ENCODE measurements at places on chromosomes 1 and 21.

DNA sequence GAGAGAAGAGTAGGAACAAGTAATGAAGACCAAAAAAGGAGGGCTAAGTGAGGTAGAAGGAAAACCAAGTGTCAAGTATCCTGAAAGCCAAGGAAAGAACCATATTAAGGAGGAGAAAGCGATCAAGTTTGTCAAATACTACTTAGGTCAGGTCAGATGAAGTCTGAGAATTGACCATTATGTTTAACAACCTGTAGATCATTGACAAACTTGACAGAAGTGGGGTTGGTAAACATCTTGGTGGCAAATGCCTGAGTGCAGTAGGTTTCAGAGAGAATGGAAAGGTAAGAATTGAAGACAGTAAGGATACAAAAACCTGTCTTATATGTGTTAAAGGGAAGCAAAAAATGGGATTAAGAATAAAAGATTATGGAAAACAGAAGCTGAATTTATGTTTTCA lies 3.7 kb upstream of the CHIA start:
- DNase-seq: no peak

GRCh38 chr1:178238722-178239510 lies 145.0 kb downstream of the RASAL2 start:
- DNase-seq: peak; percentile 46

DNA sequence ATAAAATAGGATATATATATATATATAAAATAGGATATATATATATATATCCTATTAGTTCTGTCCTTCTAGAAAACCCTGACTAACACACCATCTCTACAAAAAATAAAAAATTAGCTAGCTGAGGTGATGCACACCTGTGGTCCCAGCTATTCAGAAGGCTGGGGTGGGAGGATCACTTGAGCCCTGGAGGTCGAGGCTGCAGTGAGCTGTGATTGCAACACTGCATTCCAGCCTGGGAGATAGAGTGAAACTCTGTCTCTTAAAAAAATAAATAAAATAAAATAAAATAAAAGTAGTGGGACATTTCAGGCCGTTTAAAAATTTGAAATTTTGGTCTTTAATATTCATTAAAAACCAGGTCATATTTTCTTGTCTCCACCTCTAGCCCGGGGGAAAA lies 4.2 kb upstream of the RRP1 start:
- no peak for DNase-seq

DNA sequence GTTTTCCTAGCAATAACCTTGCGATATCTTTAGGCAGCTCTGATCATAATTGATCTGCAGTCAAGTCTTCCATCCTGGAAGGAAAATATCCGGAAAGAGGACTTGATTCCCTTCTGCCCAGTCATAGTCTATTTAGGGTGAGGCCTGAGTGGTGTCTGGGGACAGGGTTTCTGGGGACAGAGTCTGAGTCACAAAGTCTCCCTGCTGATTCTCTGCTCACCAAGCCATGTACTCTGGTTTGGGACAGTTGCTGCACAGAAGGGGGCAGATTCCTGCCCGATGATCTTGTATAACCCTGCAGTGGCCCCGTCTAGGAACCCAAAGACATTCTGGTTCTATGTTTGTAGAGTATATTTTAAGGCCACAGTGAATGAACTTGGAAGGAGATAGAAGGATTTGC lies 178.8 kb downstream of the KCNJ6 start:
- peak; percentile 29 for DNase-seq

DNA sequence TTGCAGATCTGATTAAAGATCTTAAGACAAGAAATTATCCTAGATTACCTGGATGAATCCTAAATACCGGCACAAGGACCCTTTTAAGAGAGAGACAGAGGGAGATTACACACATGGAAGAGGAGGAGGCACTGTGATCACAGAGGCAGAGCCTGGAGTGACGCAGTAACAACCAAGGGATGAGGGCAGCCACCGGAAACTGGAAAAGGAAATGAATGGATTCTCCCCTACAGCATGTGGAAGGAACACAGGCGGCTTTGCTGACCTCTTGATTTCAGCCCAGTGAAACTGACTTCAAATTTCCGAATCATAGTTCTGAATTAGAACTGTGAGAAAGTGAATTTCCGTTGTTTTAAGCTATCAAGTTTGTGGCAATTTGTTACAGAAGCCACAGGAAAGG lies 50.2 kb upstream of the IVNS1ABP start:
- DNase-seq: no peak

DNA sequence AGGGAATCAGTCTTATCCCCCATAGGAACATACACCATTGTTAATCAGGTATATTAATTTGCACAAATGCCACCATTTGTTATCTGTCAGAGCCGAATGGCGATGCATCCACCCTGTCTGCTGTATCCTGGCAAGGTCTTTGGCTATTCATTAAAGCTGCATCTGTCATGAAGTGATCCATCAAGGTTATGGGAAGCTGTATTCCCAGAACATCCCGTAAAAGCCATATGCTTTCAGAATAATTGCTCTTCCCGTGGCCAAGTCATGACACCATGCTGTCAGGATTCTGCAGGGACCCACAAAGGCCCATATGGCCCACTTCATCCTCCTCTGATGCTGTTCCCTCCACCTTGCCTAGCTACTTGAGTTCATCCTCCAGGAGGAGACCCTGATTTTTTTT lies 103.9 kb downstream of the RAVER2 start:
- no peak for DNase-seq

DNA sequence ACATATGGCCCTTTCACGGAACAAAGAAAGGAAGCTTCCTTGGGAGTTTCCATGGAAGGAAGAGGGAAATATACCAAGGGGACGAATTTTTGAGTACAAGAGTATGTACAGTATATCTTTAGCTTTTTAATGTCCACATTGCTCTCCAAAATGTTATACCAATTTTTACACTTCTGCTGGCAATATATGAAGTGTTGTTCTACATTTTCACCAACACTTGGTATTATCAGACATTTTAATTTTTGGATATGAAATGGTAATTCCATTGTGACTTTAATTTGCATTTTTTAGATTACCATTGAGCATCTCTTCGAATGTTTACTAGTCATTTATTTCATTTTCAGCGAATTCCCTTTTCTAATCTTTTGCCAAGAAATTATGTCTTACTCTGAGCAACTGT lies 5.5 kb upstream of the VPS45 start:
- DNase-seq: no peak

DNA sequence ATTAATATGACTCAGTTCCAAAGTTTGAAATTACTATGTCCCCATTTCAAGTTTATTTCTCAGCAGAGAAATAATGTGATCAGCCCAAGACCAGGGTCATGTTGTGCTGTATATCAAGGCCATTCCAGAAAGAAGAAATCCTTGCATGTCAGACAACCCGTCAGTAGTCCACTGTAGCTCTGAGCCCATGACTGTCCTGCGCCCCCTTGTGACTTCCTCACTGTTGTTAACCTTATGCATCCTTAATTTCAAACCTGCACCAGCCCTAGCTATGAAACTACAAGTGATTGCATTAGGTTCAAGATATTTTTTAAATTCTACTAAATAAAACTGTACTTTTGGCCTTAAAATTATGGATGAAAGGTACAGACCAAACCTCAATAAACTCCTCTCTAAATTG lies 133.0 kb downstream of the LRRC7 start:
- no peak for DNase-seq

DNA sequence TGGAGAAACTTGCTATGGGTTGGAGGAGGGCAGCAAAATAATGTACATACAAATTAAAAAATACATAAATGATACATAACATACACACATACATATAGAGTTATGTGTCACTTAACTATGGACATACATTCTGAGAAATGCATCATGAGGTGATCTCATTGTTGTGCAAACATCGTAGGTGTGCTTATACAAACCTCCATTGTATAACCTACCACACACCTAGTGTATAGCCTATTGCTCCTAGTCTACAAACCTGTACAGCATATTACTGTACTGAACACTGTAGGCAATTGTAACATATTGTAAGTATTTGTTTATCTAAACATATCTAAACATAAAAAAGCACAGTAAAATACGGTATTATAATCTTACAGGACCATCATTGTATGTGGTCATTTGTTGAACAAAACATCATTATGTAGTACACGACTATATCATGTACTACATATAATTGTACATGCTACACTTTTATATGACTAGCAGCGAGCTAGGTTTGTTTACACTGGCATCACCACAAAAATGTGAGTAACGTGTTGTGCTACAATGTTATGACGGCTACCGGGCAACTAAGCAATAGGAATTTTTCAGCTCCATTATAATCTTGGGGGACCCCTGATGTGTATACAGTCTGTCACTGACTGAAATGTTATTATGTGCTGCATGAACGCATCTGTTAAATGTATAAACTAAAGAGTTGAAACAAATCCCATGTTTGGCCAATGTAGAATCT lies 35.5 kb downstream of the ITGB3BP start:
- DNase-seq: peak; percentile 4

GRCh38 chr1:226046240-226046639 lies 16.3 kb upstream of the H3-3A start:
- DNase-seq: no peak

DNA sequence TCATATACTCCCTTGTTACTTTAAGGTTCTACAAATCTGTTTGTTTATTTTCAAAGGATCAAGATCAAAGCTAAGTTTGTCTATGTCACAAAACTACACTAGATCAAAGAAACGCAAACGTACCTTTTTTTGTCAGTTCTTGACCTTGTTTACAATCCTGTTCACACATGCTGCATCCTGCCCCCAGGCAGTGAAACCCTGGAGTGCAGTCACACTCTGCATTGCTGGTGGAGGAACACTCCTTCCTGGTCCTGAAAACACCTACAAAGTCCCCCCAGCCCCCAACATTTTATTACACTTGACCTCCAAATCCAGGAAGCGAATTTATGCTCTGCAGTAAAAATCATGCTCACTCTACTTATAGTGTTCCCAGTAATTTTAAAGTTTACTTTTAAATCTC lies 2.6 kb downstream of the TNFRSF9 start:
- no peak for DNase-seq

DNA sequence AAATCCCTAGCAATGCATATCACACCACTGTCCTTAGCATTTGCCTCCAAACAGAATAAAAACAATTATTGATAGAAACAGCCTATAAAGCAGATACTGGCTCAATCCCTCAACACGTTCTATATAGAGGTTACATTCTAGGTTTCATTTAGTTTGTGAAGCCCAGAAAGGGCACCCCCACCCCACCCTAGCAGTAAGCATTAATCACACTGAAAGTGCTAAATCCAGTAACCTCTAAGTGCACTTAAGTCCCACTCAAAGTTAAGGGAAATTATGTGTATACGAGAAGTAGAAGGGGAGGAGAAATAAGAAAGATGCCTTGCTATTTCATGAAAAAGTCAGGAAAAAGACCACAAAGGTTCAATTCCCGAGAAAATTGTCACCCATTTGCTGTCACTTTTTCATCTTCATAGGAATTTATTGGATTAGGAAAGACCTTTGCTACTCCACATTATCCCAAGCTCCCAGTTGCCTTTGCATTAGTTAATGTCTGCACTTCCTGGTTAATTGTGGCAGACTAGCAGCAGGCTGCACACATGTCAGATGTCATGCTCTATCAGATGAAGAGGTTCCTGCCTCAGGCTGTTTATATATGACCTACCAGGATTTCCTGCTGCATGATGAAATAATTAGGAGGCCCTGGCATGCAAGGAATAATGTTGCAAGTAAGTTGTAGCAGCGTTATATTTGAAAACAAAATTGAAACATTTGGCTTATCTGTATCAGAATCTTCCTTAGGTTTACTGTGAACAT lies 54.5 kb upstream of the LHX8 start:
- DNase-seq: no peak

GRCh38 chr1:240092301-240093119 lies 827 bp downstream of the FMN2 start:
- peak; percentile 70 for DNase-seq

Measured in hepatic stellate cell (primary cell).